ENCODE measurements at places on chromosomes 12 and 14.

- peak; percentile 7 for DNase-seq
Observed at GRCh38 chr14:81435391-81436295, 35.5 kb upstream of the STON2 start.

DNA sequence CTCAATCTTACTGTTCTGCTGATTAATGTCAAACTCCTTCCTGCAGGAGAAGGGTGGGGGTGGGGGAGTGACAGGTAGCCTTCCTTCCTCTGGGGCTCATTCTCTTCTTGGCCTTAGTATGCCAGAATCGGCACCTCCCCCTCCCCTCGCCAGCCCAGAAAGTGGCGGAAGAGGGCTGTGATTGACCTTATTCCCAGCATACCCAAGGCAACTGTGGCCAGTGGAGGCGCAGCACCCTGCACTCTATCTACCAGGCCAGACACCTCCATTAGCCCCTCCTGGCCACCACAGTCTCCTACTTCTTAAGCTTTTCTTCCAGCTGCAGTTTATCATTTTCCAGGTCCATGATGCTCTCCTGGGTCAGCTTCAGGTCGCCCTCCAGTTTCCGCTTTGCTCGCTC is 15.5 kb downstream of the MYH6 start:
- no peak for DNase-seq

- no peak for DNase-seq
Observed at GRCh38 chr12:131113568-131114270, 160.0 kb downstream of the ADGRD1 start.

- no peak for DNase-seq
Observed at GRCh38 chr12:98403936-98404335, 111.5 kb upstream of the TMPO start.

- no peak for DNase-seq
Observed at GRCh38 chr12:132734206-132734605, 23.6 kb downstream of the PGAM5 start.

DNA sequence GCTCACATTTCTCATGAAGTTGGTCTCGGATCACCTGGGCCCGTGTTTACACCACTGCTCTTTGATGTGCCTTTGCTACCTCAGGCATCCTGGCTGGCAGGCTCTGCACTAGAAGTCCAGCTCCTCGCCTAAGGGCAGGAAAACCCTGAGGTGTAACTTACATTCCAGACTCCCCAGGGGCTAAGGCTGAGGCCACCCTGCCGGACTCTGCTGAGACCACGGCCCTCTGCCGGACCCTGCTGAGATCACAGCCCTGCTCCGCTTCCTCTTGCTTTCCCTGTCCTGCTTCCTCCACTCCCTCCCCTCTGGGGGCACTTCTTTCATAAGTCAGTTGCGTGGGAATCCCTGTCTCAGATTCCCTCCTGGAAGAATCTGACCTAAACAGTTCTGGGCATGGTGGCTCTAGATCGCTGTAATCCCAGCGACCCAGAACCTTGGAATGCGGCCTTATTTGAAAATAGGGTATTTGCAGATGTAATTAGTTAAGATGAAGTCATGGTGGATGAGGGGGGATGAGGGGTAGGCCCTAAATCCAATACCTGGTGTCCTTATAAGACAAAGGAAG is 17.2 kb downstream of the RILPL1 start:
- DNase-seq, result no peak

GRCh38 chr12:67052981-67053380 is 216.2 kb upstream of the CAND1 start:
- DNase-seq, result no peak
